ENCODE measurements at places on chromosomes 5 and 9.

- DNase-seq = no peak
Observed at GRCh38 chr5:121430538-121430937, 421.1 kb upstream of the FTMT start.

GRCh38 chr5:142492781-142493281, 168.0 kb upstream of the SPRY4 start:
- DNase-seq = no peak

DNA sequence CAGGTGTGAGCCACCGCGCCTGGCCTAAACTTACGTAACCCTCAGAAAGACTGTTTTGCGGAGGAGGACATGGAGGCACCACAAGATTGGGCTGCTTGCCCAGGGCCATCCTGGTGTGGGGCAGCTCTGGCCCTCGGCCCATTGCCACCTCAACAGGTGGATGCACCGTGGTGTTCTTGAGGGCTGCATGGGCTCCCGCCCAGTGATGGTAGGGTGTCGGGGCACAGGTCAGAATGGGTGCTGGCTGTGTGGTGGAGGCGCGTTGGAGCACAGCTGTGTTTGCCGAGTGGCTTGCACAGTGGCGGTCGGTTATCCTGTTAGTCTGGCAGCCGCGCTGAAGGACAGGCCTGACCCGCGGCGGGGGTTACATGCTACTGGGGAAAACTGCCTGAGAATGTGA, 196.9 kb downstream of the CACNA1B start:
- DNase-seq = no peak

DNA sequence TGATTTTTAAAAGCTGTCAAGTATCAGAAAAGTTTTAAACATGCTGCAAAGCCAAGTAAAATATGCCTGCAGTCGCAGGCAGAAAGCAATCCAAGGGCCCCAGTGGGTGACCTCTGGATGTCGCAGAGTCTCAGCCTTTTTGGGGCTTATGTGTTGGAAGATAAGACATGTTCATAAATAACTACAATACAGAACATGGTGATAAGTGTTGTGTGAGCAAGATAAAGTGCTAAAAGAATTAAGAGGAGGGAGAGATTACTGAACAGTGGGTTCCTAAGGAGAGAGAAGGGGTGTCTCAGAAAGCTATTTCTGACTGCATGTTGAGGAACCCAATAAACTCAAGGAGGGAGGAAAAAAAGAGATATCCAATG, 78.9 kb upstream of the ADRB2 start:
- no peak for DNase-seq

DNA sequence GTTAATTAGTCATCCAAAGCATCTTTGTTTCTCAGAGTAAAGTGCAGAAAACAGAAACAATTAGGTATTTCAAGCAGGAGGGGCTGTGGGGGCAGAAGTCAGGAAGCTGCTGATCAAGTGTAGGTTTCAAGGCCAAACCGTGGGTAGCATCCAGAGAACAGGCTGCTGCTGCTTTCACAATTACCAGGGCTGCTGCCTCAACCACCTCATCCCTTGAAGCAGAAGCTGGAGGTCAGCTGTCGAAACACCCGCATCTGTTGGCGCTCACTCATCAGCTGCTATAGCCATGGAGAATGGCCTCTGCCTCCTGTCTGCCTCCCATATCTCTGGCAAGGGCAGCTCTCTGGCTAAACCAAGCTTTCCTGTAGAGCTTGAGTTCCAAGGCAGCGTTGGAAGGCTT, 122.9 kb upstream of the OSMR start:
- peak; percentile 63 for DNase-seq

GRCh38 chr9:32723789-32724325, 59.5 kb upstream of the TMEM215 start:
- DNase-seq = no peak

DNA sequence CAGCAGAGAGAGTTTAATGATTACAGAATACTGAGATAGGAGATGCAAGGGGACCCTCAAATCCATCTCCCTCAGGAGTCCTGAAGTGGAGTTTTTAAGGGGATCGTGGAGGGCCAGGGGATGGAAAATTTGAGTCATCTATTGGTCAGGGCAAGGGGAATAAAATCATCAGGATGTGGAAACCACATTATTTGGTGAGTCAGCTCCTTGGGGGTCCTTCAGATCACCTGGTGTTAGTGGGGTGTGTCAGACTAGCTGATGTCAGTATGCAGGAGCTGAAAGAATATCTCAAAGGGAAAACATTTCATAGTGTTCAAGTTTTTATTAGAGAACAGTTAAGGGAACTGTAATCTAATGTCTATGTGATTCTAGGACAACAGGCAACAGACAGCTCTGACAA, 183.0 kb upstream of the FTMT start:
- DNase-seq = no peak

GRCh38 chr9:13941714-13942113, 372.2 kb downstream of the NFIB start:
- no peak for DNase-seq

DNA sequence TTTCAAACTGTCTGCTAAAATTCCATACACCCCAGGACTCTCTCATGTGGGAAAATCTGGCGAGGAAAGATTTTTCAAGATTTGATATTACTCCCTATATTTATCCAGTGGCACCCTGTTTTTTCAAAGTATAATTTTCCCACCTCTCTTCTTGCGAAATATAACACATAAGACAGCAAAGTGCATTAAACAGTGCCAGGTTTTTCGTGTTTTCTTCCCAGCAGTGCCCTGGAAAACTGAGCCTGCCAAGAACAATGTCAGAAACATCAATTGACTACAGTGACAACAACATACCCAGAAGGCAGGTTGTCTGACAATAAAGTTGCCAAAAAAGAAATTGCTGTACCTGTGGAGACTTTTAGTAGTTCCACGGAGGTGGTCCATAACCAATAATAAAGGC, 545.0 kb upstream of the ZNF608 start:
- no peak for DNase-seq

DNA sequence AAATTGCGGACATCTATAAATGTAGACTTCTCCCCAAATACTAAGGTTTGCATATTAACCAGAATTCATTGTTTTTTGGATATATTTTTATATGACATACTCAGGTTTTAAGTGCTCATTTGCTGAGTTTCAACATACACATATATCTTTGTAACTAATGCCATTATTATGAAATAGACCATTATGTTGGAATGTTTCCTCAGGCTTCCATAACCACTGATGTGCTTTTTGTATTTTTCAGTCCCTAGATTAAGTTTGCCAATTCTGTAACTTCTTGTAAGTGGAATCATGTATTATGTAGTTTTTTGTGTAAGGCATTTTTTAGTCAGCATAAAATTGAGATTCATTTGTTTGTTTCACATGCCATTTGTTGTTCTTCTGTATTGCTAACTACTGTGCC, 32.1 kb downstream of the HSPA4 start:
- DNase-seq = no peak

DNA sequence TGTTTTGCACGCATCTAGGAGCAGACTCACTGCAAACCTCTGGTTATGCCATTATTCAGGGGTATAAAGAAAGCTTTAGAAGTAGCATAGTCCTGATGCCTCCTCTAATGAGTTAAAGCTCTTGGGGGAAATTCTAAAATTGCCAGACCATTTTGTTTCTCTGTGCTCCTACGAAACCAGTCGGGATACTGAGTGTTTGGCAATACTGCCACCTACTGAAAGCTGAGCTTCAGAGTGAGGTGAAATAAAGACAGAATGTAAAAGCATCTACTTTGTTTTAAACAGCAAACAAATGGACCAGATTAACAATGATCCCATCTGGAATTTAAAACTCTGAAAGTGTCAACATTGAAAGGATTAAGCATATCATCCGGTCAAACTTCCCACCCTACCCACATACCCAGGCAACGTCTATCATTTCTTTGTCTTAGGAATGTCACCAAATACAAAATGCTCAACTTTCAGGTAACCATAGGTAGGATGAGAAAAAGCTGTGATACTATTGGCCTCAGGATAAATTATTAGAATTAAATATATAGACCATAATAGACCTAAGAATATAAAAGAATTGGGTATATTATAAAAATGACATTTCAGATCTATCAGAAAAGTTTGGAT, 77.8 kb upstream of the SHISAL2B start:
- DNase-seq = peak; percentile 36

- no peak for DNase-seq
Observed at GRCh38 chr9:106771608-106772007, 91.4 kb upstream of the ZNF462 start.

All from activated CD4-positive, alpha-beta T cell treated with anti-CD3 and anti-CD28 coated beads, Interleukin-2, Interleukin-6, amounts not matched to agents 100 ng/mL and 50 ng/mL, durations not matched to agents 16 hours and 8 hours (primary cell).